ENCODE measurements at places on chromosomes 5 and 9. TPM values are rescaled to one million over a fixed set of nuclear protein-coding genes. Genes with fewer than 3 reads are reported as not detected.

Gene IGIP
- 2.8 TPM for total RNA-seq

Gene MYMK
- total RNA-seq, result not detected

Gene TARS1
- 190 TPM for total RNA-seq

Gene BTNL8
- total RNA-seq, result not detected

Gene PCDHB3
- total RNA-seq, result not detected

Gene TMEM174
- not detected for total RNA-seq

Gene PCDHAC2
- not detected for total RNA-seq

Gene CDO1
- 0.82 TPM for total RNA-seq

Gene ARL14EPL
- total RNA-seq, result not detected

Gene AKNA
- total RNA-seq, result 149 TPM

Gene SPINK6
- total RNA-seq, result not detected

DNA sequence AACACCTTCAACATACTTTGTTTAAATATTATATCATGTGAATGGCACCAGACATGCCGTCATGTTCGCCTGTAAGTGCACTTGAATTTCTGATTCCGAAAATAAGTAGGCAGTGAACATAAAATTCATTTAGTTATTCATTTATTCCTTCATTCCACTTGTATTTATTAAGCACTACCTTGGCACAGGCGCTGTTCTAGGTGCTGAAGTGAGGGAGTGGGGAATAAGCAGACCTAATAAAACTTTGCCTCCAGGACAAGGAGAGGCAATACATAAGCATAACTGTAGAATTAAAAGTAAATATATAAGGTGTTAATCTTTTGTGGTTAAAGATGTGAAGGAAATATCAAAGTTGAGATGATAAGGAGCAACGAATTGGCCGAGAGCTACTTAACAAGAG, 297.4 kb downstream of the TENT4A start:
- no peak for DNase-seq

GRCh38 chr5:131991593-131992324, 19.7 kb downstream of the ACSL6 start:
- no peak for DNase-seq

DNA sequence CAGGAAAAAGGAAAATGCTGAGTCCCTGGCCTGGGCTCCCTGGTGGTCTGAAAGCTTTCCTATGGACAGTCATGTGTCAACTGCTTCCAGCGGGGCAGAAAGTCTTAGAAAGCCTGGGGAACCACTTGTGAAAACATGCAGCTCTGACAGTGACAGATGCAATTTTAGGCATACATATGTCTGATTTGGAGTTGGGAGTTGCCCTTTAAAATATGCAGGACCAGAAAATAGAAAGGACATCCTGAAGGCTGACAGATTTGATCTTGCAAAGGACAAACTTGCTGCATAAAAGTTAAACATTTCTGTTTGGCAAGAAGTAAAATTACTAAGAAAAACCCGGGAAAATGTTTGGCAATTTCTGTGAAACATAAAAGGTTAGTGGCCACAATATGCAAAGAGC, 23.8 kb downstream of the GADD45G start:
- DNase-seq, result no peak

DNA sequence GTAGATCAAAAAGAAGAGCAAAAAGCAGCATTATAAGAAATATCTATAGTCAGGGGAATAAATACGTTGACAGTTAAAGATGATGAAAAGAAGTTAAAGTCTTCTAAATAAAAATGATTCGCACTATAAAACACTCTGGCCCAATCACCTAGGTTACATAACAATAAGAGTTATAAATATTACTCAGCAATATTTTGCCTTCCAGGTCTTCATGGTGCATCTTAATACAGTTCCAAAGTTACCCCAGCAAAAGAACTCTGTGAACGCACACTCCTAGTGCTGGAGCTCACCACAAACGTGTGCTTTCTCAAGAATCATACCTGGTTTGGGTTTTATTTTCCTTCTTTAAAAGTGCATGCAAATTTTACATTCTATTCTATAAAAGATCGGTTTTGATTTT, 44.7 kb downstream of the EPB41L4A start:
- DNase-seq, result no peak

GRCh38 chr5:133426264-133426663, 186.1 kb downstream of the FSTL4 start:
- no peak for DNase-seq

DNA sequence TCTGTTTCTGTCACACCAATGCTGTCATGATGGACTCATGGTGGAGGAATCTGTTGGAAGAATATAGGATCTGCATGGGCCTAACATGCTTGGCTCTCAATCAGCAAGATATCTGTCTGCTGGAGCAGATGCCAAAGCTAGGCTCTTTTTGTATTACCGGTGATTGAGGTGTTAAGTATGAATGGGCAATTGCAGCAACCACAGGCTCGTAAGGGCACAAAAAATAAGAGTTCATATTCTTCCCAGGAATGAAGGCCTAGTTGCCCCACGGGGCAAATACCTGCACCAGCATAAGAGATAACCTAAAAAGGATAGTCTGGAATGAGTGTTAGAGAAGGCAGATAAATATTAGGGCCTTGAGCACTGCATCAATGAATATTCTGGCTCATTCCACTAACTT, 679.5 kb upstream of the COX7C start:
- DNase-seq, result no peak

GRCh38 chr5:9713356-9713755, 83.2 kb upstream of the TAS2R1 start:
- no peak for DNase-seq

DNA sequence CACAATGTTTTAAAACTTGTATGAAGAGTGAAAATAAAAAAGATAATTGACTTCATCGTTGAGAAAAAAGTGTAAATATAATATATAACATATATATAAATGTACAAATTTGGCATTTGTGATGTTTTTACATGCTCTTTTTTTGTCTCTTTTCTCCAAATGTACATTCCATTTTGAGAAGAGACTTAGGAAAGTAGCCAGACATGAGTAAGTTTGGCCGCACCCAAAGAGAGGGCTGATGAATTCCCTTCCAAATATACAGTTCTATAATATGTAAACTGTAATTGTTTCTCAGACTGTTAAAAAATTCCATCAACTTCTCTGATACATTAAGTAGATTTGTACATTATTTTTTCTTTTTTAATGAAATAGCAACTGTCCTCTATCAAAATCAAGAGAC, 193.2 kb upstream of the MAP3K1 start:
- DNase-seq, result no peak

GRCh38 chr9:37262410-37262809, 142.0 kb downstream of the ZCCHC7 start:
- DNase-seq, result no peak

DNA sequence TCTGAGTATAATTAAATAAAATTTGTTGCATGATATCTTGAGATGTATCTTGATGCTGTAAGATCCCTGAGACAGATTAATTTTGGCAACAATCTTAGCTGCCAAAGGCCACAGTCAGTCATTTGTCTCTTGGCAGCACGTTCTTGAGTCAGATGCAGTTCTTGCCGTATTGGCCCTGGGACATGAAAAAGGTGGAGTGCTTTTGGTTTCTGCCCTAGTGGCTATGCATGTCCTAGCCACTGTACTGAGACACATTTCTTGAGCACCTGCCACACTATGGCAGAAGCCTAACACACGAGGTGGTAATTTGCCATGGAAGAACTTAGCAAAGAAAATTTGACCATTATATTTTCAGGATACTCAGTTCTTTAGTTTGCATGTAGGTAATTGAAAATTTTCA, 45.0 kb upstream of the PHF2 start:
- no peak for DNase-seq

DNA sequence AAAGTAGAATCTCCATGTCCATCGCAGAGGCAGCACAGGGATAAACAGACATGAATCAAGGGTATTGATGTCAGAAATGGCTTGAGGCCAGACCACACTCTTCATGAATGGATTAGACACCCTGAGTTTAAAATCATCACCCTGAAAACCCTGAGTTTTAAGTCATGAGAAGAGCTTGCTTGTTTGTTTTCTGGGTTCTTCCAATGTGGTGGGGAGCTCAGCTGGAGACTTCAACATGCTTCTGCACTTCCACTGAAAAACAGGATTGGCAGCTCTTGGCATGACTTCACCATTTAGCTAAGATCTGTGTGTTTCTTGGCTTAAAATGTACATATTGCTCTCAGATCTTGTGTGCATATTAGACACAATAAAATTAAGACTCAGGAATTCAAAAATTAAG, 9.8 kb downstream of the GCNT4 start:
- DNase-seq, result no peak

GRCh38 chr5:2675548-2675947, 75.9 kb downstream of the IRX2 start:
- no peak for DNase-seq

- DNase-seq, result no peak
These were observed 80.3 kb downstream of the SLCO6A1 start for GRCh38 chr5:102418531-102418930.

GRCh38 chr5:64807520-64807919, 38.8 kb downstream of the CWC27 start:
- no peak for DNase-seq

DNA sequence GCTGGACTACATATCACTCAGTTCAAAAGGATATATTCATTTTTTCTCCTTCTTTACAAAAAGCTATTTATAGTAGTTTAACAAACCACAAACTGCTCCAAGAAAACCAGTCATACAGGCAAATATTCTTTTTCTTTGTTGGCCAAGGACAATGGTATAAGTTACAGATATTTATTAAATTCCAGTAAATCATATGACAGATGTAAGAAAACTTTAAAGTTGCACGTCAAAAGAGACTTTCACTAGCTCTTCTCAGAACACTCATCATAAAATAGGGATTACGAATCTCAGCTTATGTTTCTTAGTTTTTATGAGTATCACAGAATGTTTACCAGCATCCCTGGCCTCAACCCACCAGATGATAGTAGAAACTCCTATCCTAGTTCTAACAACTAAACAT, 67.2 kb downstream of the ANKRD31 start:
- DNase-seq, result no peak
